ENCODE measurements at places on chromosomes 7 and 10.

- DNase-seq: no peak
Measured at GRCh38 chr7:141549582-141549981, 1.6 kb upstream of the AGK start.

DNA sequence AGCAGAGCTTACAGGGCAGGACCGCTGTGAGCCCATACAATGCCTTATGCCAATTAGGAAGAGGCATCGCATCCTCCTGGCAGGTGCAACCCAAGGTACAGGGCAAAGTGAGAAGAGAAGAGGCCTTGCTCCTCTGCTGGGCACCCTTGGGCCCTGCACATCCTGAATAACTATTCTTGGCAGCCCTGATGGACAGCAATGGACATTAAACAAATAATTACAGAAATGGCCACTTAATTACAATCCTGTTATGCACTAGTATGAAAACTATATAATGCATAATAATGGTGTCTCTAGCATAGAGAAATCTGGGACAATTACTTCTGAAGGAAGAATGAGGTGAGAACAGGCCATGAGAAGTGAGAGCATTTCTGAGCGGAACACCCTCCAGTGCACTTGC is 83.5 kb downstream of the PLPP4 start:
- DNase-seq: no peak

DNA sequence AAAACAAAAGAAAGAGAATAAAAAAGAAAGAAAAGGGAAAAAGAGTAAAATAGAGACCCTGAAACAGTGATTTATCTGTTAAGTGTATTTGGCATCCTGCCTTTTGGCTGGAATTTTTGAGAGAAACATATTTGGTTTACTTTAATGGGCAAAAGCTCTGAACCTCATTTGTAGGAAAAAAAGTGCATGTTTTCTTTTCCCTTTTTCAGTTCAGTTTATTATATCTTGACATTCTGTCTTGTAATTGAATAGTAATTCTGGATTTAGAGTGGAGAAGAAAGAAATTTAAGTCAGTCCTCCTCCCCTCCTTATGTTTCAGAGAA is 69.5 kb downstream of the ARID5B start:
- no peak for DNase-seq

- no peak for DNase-seq
Measured at GRCh38 chr10:115972426-115972825, 300.6 kb downstream of the GFRA1 start.

DNA sequence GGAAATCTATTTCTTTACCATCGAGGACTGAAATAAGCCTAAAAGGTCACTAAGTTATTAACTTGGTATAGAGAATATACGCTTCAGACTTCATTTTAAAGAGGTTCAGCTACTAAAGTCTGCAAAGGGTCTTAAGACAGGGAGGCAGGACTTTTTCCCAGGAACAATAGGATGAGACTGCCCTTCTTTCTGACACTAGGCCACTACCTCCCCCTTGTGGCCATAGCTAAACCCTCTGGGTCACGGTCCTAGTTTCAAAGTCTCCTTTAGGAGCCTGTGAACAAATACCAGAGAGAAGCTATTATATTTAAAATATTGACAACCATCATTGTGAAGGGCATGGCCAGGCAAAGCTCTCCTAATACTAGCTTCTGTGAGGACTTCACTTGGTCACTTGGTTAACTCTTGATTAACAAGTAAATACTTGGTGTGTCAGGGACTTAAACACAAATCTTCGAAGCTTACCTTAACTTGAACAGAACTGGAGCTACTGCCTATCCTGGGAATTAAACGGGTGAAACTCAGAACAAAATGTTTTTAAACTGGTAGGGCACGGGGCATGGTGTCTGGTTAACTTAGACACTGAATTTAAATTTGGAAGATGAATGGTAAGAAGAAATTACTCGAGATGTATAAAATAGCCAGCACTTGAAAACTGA is 75.6 kb downstream of the CCDC6 start:
- DNase-seq: peak; percentile 51

GRCh38 chr7:1142051-1142635 is 17.9 kb downstream of the ZFAND2A start:
- DNase-seq: no peak

DNA sequence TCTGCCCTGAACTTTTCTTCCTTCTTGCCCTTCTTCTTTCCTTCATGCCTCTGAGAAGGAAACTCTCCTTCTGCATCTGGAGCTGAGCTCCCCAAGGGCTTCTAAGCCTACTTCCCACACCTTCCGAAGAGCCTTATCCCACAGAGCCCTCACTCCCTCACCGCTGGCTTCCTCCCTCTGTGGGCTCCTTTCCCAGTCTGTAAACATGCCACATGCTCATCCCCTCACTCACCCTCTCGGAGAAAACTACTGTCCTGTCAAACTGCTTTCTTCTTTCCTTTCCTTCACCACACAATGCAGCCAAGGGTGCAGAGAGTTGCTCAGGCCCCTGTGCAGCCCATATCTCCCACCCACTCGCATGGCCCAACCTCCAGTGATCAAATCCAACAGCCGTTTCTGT is 18.1 kb downstream of the ANKRD16 start:
- DNase-seq: peak; percentile 23

DNA sequence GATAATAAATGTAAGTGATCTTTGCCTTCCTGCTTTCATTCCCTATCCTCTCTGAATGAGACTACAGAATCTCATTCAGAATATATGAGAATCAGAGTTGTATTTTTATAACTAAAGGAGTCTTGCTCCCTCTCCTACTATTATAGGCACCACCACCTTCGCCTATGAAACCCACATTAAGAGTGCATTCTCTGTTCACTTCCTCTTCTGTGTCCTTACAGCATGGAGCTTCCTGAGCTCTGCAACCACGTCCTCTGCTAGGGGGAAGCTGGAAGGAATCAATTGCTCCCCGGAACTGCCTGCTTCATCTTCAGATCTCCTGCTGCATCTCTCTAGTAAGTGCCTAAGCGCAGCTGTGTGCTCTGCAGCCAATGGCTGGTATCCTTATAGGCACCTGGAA is 820.7 kb downstream of the GRID1 start:
- no peak for DNase-seq

DNA sequence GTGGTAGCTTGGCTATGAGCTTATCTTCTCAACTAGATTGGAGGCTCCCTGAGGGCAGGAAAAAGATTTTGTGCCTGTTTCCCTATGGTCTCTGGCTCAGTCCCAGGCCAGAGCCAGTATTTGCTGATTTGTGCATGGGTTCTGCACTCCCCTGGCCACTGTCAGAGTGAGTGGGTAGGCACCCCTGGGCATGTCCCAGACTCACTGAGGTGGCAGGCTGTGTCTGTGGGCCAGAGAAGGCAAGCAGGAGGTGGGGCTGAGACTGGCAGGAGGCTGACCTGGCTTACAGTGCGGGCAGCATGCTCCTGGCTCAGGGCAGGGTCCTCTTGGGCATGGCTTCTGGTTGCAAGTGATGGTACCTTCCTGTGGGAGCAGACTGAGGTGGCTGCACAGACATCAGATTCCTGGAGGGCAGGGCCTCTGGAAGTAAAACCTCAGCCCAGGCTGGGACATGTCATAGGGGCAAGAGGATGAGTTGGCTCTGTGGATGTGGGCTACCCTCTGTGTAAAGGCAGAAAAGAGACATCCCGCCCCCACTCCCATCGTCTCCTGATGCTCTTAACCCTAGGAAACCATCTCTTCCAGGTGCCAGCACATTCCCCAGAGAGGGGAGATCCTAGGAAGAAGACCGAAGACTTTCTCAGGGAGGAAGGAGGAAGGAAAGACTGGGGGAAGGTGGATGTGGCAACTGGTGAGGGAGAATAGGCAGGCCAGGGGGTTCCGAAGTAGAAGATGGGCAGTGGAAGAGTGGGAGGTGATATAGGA is 4.3 kb downstream of the KCP start:
- no peak for DNase-seq

GRCh38 chr7:39086638-39087360 is 109.1 kb downstream of the POU6F2 start:
- DNase-seq: no peak

GRCh38 chr7:8068892-8069686 is 100.5 kb downstream of the GLCCI1 start:
- DNase-seq: no peak

DNA sequence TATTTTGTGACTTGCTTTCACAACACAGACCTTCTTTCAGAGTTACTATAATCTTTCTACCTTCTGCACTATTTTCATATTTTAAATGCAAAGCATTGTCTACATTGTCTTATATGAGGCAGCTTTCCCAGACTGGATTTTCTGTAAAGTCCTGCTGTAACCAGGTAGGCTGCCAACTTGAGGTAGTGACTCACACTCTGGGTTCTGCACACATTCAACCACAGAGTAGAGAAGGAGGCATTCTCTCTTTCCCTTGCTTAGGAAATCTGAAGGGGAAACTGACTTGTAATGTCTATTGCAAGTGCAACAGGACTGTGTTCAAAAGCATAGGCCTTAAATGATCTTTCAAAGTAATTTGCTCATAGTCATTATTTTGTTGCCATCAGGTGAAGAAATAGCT is 461.4 kb downstream of the GRM8 start:
- DNase-seq: no peak

GRCh38 chr7:155804897-155805825 is 7.1 kb downstream of the SHH start:
- no peak for DNase-seq
